ENCODE measurements at places on chromosomes 7 and 10. TPM values are rescaled to one million over a fixed set of nuclear protein-coding genes. Genes with fewer than 3 reads are reported as not detected.

CYP26C1 gene
- 0.35 TPM for total RNA-seq

HIP1 gene
- 60.0 TPM for total RNA-seq

SORBS1 gene
- total RNA-seq = 17.9 TPM

DNA sequence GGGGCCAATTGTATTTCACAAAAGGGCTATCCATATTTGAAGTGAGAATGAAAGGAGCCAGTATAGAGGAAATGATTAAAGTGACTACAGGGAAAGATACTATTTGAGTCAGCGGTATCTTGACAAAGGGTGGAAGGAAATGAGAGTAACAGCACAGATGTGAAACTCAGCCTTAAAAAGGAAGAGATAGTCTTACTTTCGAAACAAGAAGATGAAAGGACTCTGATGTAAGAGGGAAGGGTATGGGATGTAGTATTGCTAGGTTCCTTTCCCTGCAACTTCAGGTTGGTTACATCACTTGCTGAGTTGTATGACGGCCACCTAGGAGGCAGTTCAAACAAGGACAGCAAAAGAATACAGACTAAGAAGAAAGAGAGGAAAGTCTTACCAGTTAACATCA lies 13.7 kb downstream of the CISD1 start:
- H3K4me3 ChIP-seq = no peak overlapping the region
- no peaks in the 10 kb centered on the region for H3K27me3 ChIP-seq
- H3K27ac ChIP-seq = no peak overlapping the region
- no peaks in the 10 kb centered on the region for H3K4me1 ChIP-seq
- peaks cover 24% of the 10 kb centered on the region for H3K36me3 ChIP-seq

DNA sequence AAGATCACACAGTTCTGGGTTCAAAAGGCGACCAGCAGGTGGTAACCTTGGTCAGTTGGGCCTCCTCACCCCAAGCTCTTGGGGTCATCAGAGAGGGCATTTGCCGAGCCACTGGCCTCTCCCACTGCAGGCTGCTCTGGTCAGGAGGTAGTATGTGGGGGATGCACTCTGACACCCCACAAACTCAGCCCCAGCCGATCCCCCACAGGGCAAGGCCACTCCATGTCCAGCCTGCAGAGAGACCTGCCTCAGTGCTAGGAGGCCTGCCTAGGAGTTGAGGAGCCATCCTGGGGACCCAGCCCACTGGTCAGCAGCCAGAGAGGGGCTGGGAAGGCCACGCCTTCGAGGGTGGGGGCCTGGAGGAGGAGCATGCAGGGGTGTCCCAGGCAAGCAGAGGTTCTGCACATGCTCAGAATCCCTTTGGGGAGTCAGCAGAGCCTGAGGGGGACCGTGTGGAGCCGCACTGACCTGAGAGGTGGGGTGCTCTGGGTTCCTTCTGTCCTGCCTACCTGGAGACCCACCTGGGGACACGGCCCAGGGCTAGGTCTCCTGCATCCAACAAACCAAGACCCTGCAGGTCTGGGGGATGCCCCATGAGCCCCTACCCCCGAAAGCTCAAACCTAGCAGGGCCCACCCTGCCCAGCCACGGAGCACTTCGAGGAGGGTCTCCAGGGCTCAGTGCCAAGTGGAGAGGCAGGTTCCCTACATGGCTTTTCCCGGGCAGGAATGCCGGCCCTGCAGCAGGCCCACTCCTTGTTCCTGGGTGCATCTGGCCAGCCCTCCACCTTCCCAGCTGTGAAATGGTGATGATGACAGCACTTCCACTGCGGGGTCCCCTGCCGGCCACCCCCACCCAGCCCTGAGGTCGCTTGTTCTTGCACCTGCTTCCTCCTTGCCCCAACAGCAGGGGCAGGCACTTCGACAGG lies 58.5 kb downstream of the RASGEF1A start:
- DNase-seq = peak; percentile 41
- no peaks in the 10 kb centered on the region for H3K36me3 ChIP-seq
- H3K27ac ChIP-seq = no peak overlapping the region
- no peaks in the 10 kb centered on the region for H3K4me1 ChIP-seq
- H3K4me3 ChIP-seq = no peak overlapping the region

DNA sequence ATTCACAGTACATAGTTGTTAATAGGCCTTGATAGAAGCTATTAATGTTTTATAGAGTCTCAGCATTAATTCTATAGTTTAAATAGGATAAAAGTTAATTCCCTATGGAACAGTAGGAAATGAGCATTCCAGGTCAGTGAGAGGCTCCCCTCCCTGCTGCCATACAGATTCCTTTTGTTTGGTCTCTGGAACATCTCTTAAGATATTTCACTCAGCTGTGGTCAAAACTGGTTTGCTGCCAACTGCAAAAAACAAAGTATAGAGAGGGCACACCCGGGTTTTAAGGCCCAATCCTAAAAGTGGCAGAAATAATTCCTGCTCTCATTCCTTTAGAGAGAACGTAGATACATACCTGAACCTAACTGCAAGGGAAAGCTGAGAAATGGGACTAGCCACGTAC lies 51.3 kb downstream of the MDFIC start:
- no peak overlapping the region for H3K4me3 ChIP-seq
- no peak overlapping the region for H3K27ac ChIP-seq
- H3K4me1 ChIP-seq = no peaks in the 10 kb centered on the region
- no peaks in the 10 kb centered on the region for H3K36me3 ChIP-seq

- H3K27me3 ChIP-seq = no peaks in the 10 kb centered on the region
- no peaks in the 10 kb centered on the region for H3K36me3 ChIP-seq
- H3K4me3 ChIP-seq = no peak overlapping the region
- H3K4me1 ChIP-seq = peaks cover 8% of the 10 kb centered on the region
- no peak overlapping the region for H3K27ac ChIP-seq
- no peak for DNase-seq
Measured at GRCh38 chr7:116571037-116571436, 46.2 kb downstream of the CAV1 start.

GRCh38 chr10:61900829-61901792 lies at the start of gene ARID5B:
ARID5B (plus strand) TSS chr10:61901699; CDS start chr10:61901710, 11 bp downstream.
- no peaks in the 10 kb centered on the region for H3K36me3 ChIP-seq
- peak within 1 kb of the TSS; percentile 99 for H3K27ac ChIP-seq
- DNase-seq = peak; percentile 75
- H3K4me3 ChIP-seq = peak within 1 kb of the TSS; percentile 91
- peaks cover 31% of the 10 kb centered on the region for H3K27me3 ChIP-seq

GRCh38 chr7:14858866-14859265 lies 43.7 kb downstream of the DGKB start:
- no peak for DNase-seq
- H3K4me3 ChIP-seq = no peak overlapping the region
- no peak overlapping the region for H3K27ac ChIP-seq

DNA sequence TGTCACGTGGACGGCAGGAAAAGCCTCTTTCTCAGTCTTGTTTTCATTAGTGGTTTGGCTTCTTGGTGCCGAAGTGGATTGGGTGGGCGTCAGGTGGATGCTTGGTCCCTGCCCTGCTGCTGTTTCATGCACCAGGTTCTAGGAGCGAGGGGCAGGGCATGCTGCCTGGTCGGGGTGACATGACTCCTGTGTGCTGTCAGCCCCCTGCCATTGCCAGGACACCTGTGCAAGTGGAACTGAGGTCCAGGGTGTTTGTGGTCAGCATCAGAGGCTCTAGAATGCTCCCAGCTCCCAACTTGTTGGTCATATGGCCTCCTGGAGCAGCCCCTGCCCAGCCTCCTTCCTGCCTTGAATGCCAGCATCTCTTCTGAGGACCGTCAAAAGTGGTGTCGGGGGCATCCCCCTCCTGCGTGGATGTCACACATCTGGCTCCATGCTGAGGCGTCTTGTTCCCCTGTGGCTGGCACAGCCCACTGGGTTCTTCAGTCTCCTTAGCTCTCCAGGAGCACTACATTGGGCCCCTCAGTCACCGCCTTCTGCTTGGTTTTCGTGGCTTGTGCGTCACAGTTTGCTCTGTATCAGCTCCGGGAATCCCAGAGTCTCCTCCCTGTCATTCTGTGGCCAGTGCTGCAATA lies 24.8 kb downstream of the ADCY1 start:
- no peak overlapping the region for H3K4me3 ChIP-seq
- peak; percentile 24 for DNase-seq
- H3K27me3 ChIP-seq = no peaks in the 10 kb centered on the region
- no peak overlapping the region for H3K27ac ChIP-seq
- H3K4me1 ChIP-seq = no peaks in the 10 kb centered on the region
- H3K36me3 ChIP-seq = no peaks in the 10 kb centered on the region

- no peaks in the 10 kb centered on the region for H3K27me3 ChIP-seq
- DNase-seq = no peak
- H3K4me3 ChIP-seq = no peak overlapping the region
Measured at GRCh38 chr10:50917486-50917885, 32.1 kb upstream of the A1CF start.

- H3K4me1 ChIP-seq = peaks cover 8% of the 10 kb centered on the region
- no peak for DNase-seq
- H3K27me3 ChIP-seq = peaks cover 5% of the 10 kb centered on the region
- peaks cover 23% of the 10 kb centered on the region for H3K36me3 ChIP-seq
- H3K27ac ChIP-seq = no peak overlapping the region
Measured at GRCh38 chr10:99375426-99375825, 46.3 kb downstream of the CNNM1 start.

GRCh38 chr7:106744563-106745091 lies 83.7 kb upstream of the CCDC71L start:
- no peak overlapping the region for H3K4me3 ChIP-seq
- no peaks in the 10 kb centered on the region for H3K27me3 ChIP-seq
- DNase-seq = peak; percentile 51
- no peaks in the 10 kb centered on the region for H3K4me1 ChIP-seq

- no peak overlapping the region for H3K27ac ChIP-seq
- no peaks in the 10 kb centered on the region for H3K36me3 ChIP-seq
- no peaks in the 10 kb centered on the region for H3K27me3 ChIP-seq
- peaks cover 23% of the 10 kb centered on the region for H3K4me1 ChIP-seq
Measured at GRCh38 chr7:16739863-16740622, 13.5 kb upstream of the TSPAN13 start.

DNA sequence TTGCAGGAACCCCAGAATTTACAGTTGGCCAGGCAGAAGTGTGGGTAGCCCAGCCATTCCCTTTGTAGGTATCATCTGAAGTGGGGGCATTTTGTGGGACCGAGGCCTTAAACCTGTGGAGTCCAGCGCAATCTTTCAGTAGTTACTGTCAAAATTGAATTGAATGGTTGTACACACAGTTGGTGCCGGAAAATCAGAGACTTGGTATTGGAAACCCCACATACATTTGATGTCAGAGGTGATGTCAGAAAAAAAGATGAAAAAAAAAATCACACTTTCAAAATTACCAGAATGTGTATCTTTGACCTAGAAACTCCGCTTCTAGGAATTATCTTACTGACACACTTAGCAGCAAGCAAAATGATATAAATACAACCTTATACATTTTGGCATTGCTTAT lies 153.8 kb upstream of the PLXNA4 start:
- no peaks in the 10 kb centered on the region for H3K27me3 ChIP-seq
- DNase-seq = no peak
- no peak overlapping the region for H3K27ac ChIP-seq
- no peaks in the 10 kb centered on the region for H3K4me1 ChIP-seq

GRCh38 chr7:136102881-136103280 lies 125.7 kb upstream of the MTPN start:
- H3K4me3 ChIP-seq = no peak overlapping the region
- no peaks in the 10 kb centered on the region for H3K36me3 ChIP-seq
- no peak for DNase-seq
- H3K27ac ChIP-seq = no peak overlapping the region
- no peaks in the 10 kb centered on the region for H3K4me1 ChIP-seq
- H3K27me3 ChIP-seq = no peaks in the 10 kb centered on the region

DNA sequence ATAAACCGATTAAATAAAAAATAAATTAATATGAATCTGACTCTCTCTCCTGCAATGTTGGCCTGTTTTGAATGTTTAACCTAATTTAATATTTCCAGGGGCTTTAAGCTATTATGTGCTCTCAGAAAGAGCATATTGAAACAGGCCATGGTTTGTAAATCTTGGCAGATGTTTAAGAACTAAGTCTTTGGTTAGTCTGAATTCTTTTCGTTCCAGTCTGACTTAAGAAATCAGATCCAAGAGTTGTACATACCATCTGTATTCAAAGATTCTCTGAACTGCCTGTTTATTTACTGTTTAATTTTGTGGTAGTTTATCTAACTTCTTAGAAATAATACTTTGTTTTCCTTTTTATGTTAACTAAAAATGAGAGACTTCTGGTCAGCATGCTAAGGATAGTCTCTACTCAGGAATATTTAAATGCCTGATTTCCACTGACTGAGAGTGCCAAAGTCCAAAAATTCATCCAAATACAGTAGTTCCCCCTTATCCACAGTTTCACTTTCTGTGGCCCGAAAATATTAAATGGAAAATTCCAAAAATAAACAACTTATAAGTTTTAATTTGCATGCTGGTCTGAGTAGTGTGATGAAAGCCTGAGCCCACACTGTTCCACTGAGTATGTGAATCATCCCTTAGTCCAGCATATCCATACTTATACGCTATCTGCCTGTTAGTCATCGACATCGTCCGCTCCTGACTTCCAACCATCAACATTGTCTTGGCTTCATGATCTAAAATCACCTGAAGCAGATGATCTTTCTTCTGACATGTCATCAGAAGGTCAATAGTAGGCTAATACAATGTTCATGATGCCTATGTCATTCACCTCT lies 238.1 kb upstream of the CSTF2T start:
- H3K27me3 ChIP-seq = no peaks in the 10 kb centered on the region
- H3K4me1 ChIP-seq = no peaks in the 10 kb centered on the region
- no peaks in the 10 kb centered on the region for H3K36me3 ChIP-seq
- H3K27ac ChIP-seq = no peak overlapping the region
- no peak overlapping the region for H3K4me3 ChIP-seq
- DNase-seq = no peak

DNA sequence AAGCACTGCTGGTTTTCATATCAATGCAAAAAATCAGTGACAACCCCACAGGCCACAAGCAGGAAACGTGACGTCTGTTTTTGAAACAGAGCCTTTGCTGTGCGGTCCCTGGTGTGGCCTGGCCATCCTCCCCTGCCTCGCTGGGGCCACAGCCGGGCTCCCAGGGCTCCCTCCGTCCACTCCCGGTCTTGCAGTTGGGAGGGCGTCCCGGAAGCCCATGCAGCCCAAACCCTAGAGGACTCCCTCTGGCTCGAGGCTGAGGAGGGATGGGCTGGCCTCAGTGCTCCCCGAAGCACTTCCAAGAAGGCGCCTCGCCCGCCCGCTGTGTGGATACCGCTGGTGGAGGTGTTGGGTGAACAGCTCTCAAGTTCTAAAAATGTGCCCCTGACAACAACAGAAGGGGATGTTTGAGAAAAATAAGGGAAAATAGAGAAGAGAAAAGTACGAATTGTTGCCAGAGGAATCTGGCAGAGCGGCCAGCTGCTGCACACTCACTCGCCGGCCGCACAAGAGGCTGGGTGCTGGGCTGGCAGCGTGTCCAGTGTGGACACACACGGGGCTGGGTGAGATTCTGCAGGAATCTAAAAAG lies 73.5 kb downstream of the ZRANB1 start:
- H3K4me3 ChIP-seq = no peak overlapping the region
- DNase-seq = no peak
- H3K27me3 ChIP-seq = no peaks in the 10 kb centered on the region
- no peak overlapping the region for H3K27ac ChIP-seq
- peaks cover 15% of the 10 kb centered on the region for H3K36me3 ChIP-seq

DNA sequence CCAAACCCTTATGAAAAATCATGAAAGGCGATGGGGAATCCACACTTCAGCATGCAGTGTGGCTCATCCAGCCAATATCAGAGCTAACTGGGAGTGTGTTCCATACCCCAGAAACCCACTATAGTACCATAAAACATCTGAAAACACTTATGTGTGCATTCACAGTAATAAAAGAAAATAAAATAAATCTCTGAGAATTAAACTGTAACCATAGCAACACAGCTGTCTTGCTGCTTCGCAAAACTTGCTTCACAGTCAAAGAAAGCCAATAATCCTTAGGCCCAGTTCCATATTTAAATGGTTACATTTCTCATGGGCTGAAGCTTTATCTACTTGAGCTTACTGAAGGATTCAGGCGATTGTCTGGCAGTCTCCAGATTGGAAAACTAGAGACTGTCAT lies 19.9 kb upstream of the POLR1F start:
- H3K27ac ChIP-seq = no peak overlapping the region
- H3K36me3 ChIP-seq = no peaks in the 10 kb centered on the region
- H3K4me1 ChIP-seq = no peaks in the 10 kb centered on the region

Measured in endodermal cell (in vitro differentiated cells).